ENCODE measurements at places on chromosomes 4 and X. TPM values are rescaled to one million over a fixed set of nuclear protein-coding genes. Genes with fewer than 3 reads are reported as not detected.

The PF4V1 gene
- total RNA-seq, result not detected

GRCh38 chrX:13843150-13843721, 26.3 kb upstream of the GPM6B start:
- DNase-seq, result no peak

DNA sequence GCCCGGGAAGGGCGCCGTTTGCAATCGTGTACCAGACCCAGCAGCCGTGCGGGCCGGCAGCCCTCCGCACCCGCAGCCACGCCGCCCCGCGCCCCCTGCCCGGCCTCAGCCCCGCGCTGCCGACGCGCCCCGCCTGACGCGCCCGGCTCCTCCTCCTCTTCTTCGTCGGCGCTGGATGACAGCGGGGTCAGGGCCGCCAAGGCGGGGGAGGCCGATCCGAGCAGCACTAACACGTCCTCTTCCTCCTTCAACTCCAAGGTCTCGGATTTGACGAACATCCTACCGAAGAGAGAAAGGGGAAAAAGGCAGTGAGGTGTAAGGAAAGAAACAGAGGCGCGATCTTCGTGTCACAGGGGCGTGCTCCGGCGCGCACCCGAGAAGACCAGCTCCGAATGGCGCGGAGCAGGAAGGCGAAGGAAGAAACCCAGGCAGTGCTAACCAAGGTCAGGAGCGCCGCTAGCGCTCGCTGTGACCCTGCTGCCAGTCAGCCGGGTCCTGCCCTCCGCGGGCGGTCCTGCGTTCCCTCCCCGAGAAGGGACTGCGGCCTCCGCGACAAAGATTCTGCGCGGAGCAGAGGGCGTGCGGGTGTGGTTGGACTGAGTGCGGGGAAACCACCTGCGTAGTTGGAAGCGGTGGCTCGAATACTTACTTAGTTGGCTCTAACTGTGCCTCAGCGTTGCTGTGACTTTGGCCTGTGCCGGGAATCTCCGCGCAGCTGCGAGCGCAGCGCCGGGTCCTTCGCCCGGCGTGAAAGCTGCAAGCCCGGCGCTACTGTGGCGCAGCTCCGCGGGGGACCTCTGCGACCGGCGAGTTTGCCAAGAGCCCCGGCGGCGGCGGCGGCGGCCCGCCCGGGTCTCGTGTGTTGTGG, 548 bp downstream of the NEUROG2 start:
- no peak for DNase-seq

DNA sequence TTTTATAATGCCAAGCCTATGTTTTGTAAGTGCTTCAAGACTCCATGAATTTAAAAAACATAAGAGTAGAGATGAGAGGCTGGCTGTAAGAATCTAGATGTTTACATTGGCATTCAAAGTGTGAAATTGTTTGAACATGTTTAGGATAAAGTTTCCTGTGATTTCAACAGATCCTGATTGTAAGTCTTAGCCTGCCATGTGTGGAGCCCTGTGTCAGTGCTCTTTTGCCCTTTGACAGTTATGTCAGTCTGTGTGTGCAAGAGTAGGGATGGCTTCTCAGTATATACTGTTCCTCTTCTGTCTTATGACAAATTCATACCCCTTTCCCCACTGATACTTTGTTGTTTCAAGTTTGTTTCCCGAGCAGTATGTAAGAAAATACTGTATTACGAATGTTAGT, 68.2 kb downstream of the USP9X start:
- DNase-seq, result no peak

GRCh38 chrX:78957049-78957767, 12.0 kb downstream of the P2RY10 start:
- DNase-seq, result no peak

DNA sequence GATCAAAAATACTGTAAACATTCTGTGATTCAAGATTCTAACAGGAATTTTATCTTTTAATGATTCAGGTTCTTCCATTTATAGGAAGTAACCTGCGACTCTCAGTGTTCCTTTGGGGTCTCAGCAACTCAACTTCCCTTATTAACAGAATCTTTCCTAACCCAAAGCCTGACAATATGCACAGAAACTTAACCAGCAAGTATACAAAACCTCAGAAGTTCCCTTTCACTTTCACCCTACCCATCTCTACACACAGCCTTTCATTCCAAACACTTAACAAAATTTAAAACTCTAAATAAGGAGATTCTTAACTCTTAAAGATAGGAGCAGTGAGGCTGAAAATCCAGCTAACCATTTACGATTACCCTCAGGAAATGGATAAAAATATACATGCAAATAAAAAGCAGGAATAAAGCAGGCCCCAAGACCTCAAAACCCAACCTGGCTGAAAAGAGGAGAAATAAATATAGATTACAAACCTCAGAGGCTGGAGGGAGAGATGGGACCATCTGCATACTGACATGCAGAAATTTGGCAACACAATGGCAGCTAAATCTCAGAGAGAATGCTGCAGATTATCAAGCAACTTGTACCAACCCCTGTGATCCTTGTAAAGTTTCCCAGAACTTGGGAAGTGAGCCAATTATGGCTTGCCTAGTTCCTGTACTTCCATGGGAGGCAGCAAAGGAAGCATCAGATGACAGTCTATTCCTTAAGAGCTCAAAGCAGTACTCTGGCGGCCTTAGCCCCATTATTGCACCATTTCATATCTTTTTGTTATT, 101.0 kb downstream of the ATP11C start:
- DNase-seq, result no peak

DNA sequence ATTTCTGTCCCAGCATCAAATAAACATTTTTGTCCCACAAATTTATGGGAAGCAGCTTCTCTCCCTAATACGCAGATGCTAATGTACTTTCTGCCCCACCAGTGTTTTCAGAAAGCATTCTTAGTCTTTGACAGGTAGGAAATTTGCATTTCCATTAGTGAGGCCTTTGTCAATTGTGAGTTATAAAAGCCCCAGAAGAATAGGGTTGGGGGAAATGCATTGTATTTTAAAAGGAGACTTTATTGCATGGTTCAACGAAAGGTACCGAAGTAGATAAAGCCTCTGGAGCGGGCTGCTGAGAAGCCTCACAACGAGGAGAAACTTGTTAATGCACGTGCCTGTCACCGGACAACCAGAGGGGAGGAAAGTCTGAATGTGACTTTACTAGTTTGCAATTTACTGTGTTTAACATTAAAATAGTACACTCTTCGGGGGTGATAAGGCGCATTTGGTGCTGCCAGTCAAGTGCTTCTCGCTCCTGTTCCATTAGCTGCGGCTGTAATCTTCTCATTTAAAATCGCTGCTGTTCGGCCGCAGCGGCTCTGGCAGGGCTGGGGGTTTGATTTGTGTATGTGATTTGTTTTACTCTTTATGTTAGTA, 63.4 kb downstream of the DCTD start:
- DNase-seq, result no peak

The ANXA10 gene
- not detected for total RNA-seq

GRCh38 chr4:103074744-103075434, 1.7 kb downstream of the SLC9B2 start:
- DNase-seq, result no peak
